ENCODE measurements at places on chromosomes 6 and 20. TPM values are rescaled to one million over a fixed set of nuclear protein-coding genes. Genes with fewer than 3 reads are reported as not detected.

The SHLD1 gene
- total RNA-seq = 4.1 TPM

The C4A gene
- 1.4 TPM for total RNA-seq

The FIG4 gene
- total RNA-seq = 17.9 TPM

The SSTR4 gene
- total RNA-seq = not detected

The SYCP2L gene
- total RNA-seq = 2.4 TPM

The OR12D3 gene
- total RNA-seq = not detected

The HSPA1L gene
- total RNA-seq = 1.1 TPM
